H9 (cell line): ENCODE measurements at places on chromosomes 1 and 21.
A peak's percentile ranks its signal among the peaks of the same experiment; 100 is the strongest.

DNA sequence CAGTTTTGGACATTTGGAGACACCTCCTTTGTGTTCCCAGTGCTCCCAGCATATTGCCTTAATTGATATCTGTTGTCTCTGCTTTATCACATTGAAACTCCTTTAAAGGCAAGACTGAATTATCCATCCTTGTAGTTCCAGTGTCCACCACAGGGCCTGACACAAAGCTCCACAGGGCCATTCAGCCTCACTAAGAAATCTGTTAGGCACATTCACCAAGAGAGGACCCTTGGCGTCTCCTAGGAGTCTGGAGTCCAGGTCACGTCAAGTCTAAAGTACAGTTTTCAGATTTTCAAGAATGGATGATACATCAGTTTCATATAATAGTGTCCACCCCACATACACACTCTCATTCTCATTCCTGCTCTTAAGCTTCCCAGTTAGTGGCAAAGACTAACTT is 4.8 kb downstream of the ACP6 start:
- DNase-seq = no peak

- DNase-seq = no peak
These were observed 62.2 kb downstream of the NOS1AP start for GRCh38 chr1:162131400-162132321.

- no peak for DNase-seq
These were observed 357.9 kb upstream of the USP24 start for GRCh38 chr1:55572878-55573734.

- DNase-seq = no peak
These were observed 1.8 kb downstream of the ARNT start for GRCh38 chr1:150874455-150875196.

DNA sequence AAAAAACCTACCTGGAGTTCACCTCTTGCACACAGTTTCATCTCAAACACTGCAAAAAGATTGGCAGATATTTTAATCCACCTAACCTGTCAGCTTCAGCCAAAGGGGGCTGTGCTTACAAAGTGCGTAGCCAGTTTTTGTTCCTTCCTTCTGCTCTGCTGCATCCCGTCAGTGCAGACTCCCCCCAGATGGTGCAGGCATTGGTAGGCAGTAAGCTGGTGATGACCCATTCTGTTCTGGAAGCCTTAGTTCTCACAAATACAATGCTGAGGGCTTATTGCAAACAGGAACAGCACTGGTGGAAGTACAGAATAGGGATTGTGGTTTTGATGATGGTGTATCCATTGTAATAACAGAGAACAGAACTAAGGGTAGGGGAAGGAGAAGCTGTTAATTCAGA is 239.5 kb downstream of the RYR2 start:
- no peak for DNase-seq

DNA sequence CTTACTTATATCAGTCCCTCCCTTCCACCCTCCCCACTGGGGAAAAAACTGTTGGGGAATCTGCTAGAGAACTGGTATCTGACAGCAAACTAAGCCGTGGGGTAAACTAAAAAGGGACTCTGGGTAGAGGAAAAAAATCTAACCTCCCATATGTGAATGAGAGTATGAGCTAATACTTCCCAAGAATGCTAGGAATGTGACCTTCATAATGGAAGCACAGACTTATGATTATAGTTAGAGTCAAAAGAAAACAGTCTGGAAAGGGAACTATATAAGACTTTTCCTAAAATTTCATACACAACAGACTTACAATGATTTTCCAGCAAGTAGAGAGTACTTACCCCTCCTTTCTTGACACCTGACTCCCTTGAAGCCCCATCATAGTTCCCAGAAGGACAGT is 23.0 kb upstream of the RBBP5 start:
- DNase-seq = no peak

DNA sequence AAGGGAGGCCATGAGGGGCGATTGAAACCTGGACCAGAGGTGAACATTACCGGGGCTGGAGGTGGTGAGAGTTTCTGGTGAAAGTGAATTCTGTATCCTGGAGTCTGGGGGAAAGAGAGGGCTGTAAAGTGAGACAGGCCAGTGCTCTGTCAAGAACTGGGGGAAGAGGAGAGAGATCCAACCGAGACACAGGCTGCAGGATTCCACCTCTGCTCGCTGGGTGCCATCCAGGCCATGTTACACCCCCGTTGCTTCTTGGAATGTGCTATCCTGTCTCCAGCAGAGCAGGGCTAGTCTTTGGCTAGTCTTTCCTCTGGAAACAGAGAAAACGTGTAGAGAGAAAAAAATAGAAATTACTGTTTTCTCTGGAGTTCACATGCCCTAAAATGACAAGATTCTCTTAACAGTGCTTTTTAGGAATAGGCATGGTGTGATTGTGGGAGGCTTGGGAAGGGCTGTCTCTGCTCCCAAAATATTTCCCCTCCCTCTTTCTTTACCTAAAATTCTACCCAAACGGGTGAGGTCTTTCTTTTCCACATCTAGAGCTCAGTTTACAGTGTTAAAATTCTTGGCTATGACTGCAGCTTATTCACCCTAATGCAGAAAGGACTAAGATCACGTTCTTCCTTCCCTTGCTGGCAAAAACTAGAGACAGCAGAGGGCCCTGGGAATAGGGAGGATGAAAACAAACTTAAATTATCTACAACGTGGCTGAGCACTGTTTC is 16.5 kb upstream of the OVAAL start:
- DNase-seq = no peak

DNA sequence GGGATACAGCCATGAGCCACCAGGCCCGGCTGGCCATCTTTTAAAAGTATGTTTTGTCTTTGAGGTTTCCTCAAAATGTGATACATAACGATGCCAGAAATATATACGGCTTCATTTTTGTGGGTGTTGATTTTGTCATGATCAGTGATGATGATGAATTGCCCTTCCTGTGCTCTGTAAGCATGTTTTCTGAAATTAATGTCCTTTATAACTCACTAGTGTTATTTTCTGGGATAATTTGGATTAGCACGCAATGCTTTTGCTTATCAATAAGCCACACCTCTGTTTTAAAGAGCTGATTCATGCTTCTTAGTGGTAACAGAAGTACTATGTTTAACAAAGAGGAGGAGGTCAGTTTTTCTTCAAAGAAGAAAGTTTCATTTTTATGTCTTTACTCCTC is 25.6 kb downstream of the PHACTR4 start:
- DNase-seq = no peak

DNA sequence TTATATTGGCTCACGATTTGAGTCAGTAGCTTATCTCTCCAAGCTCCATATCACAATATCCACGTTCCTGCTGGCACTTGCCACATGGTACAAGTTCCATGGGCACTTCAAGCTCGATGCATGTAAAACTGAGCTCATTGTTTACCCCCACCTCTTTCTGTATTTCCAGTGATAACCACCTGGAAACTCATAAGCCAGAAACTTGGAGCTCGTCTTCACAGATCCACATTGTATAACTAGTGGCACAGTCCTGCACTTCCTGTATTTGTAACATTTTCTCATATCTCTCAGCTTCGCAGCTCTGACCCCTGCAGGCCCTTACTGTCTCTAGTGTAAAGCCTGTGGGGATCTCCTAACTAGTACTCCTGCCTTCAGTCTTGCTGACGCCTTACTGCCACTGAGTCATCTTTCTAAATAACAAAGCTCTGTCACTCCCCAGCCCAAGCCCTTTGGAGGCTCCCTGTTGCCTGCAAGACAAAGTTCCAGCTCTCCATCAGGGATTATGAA is 6.5 kb upstream of the C2CD4D start:
- DNase-seq = peak; percentile 68

DNA sequence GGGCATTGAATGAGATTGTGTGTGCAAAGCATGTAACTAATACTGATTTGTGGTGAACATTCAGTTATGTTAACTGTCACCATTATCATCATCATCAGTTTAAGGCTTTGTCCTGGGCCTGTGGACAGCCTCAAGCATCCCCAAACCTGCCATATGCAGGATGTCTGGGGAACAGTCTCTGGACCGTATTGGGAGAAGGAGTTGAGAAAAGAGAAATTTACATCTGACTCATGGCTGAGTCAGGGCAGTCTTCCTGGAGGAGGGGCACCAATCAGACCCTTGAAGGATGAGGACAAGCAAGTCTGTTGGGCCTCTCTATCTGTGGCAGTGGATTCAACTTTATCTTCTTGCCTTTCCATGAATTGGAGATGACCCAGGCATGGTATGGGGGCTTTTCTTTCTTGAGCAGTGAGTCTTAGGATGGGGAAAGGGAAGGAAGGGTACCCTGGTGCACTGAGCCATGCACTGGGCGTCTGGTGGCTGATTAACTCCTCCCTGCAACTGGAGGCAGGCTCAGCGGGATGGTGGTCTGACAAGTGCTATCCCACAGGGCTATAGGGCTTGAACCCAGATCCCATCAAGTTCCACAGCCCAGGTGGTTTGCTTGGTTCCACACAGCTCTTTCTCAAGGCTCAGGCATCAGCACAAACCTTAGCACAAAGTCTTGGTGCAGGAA is 2.9 kb downstream of the PADI3 start:
- DNase-seq = no peak

- no peak for DNase-seq
These were observed 686 bp downstream of the MIIP start for GRCh38 chr1:12019858-12020509.

- DNase-seq = no peak
These were observed 5.0 kb upstream of the SLC41A1 start for GRCh38 chr1:205817988-205818387.

DNA sequence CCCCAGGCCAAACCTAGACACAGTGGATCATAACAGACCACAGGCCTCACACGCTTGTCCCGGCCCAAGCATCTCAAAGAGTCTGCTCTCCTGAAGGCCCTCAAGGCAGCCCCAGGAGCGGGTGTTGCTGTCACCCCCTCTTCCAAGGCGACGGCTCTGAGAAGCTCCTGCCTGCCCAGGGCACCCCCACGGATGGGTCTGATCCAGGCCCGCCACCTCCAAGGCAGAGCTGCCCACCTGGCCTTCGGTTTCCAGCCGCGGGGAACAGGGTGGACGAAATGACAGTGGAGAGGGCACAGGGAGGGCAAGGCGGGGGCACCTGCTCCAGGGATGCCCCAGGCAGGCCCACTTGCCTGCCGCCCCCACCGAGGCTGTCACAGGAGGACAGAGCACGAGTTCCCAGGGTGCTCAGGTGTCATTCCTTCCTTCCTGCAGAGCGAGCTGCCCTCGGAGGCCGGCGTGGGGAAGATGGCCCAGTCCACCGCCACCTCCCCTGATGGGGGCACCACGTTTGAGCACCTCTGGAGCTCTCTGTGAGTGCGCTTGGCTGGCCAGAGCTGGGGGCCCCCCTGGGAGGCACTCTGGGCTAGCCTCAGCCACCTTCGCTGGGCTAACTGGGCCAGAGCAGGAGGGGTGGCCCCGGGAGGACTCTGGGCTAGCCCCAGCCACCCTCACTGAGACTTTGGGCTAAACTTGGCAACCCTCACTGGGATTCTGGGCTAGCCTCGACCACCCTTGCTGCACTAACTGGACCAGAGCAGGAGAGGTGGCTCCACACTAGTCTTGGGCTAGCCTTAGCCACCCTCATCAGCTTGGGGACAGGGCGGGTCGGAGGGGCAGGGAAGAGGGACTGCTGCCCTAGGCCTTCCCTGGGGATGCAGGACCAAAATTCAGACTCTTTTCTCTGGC is 29.8 kb downstream of the TP73 start:
- DNase-seq = no peak

DNA sequence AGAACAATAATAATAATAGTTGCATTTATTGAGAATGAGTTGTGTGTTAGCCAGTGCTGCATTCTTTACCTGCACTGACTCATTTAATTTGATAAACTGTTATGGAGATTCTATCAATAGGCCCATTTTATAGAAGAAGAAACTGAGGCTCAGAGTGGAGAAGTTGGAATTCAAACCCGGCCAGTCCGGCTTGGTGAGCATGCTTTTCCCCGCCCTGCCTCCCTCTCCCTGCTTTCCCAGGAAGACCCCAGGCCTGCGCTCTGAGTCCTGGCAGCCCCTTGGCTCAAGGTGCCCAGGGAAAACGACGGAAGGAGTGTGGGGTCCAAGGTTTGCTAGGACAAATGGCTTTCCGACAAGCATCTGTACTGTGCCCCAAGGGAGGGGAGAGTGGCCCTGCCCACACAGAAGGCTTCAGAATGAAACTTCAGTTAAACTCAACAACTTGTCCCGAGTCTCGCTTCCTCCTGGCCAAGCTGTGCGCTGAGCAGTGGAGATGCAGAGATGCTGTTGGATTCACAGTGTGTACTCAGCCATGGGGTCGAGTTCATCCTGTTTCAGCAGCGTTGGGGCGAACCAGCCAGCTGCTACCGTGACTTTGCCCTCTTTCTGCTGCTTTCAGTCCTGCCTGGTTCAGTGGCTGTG is 23.3 kb upstream of the PADI6 start:
- DNase-seq = no peak

DNA sequence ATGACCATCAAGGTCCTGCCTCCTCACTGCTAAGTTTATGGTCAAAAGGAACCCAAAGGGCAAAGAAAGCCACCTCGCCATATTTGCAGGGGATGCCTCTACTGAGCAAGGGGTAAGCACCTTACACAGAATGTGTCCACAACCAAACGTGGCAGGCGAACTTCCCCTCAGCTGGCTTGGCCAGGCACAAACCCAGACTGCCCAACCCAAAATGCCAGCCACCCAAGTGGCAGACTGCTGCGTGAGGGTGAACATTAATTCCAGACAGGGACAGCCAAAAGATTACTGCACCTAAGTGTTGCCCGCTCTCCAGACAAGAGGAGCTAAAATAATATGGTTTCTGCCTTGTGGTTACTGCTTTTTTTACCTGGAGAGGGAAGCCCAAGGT is 16.0 kb downstream of the ZNF697 start:
- DNase-seq = no peak

- peak; percentile 94 for DNase-seq
These were observed at the start of gene SOD1 for GRCh38 chr21:31659536-31660258. SOD1 (plus strand) TSS chr21:31659693; CDS start chr21:31659770, 77 bp downstream.

GRCh38 chr1:197471248-197471985 is 203.4 kb downstream of the CRB1 start:
- DNase-seq = no peak

- no peak for DNase-seq
These were observed 519.9 kb downstream of the SMYD3 start for GRCh38 chr1:245987219-245987545.

DNA sequence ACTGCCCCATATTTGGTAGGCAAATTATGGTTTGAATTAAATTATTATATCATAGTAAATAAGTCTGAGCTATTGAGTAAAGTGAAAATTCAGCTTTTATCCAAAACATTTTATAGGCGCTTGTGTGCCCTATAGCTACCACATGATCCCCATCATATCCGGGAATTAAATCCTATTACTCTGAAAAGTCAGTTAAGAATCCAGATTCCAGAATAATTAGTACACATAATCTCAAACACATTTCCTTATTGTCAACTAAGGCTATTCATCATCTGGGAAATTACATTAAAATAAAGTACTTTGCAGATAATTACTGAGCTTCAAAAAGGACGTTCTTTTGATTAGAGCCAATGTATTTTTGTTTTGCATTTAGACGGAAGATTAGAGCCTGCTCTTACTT is 72.3 kb downstream of the CTH start:
- no peak for DNase-seq

DNA sequence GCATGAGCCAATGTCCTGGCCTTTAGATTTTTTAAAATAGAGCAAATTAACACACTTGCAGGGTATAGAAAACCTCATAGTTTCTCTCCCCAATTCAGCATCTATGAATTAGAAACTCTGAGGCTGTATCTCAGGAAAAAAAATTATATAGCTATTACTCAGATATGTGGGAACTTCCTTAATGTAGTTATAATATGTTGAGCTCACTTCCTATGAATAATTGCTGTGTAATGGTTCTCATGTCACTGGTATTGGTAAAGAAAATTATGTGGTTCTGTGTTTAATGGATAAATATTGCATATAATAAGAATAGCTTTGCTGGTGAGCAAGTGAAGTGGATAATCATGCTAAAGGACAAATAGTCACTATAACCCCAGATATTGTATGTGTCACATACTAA is 2019.8 kb downstream of the NCAM2 start:
- DNase-seq = no peak
